ENCODE measurements at places on chromosomes 1 and 21.

GRCh38 chr1:230048322-230048721 lies 18.7 kb upstream of the GALNT2 start:
- DNase-seq, result no peak

DNA sequence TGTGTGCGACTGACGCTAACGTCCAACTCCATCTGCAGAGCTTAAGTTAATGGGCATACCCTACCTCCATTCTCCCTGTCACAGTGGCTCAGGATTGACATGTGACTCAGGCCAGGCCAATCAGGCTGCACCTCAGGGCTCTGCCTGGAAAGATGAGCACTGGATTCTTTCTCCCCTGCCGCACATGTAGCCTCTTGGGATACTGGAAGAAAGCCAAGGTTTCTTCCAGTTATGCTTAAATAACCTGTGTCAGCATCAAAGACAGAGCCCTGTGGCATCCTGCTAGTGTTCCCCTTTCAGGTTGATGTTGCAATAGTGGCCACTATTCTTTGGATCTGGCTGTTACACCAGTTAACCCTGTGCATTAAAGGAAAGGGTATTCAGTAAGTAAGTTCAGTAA lies 55.0 kb upstream of the SYT6 start:
- DNase-seq, result no peak

- no peak for DNase-seq
Measured at GRCh38 chr21:44466996-44467858, 11.9 kb downstream of the LRRC3 start.

GRCh38 chr21:36698385-36698980 lies 432 bp upstream of the SIM2 start:
- DNase-seq, result no peak

DNA sequence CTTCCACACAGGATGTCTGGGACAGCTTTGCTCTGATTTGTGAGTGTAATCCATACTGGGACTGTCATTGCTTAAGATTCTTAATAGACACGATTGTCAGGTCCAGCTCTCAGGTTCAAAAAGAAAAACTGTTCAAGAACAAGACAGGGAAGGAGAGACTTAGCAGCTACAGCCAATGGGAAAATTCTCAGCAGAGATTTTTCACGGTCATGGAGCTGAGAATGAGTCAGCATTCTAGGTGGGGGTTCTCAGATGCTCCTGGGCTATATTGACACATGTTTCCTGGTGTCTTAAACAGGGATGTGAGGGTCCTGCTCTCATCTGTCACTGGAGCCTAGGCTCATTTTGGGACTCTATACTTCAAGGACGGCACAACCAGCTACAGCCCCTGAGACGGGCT lies 318.3 kb downstream of the RRAGC start:
- no peak for DNase-seq

DNA sequence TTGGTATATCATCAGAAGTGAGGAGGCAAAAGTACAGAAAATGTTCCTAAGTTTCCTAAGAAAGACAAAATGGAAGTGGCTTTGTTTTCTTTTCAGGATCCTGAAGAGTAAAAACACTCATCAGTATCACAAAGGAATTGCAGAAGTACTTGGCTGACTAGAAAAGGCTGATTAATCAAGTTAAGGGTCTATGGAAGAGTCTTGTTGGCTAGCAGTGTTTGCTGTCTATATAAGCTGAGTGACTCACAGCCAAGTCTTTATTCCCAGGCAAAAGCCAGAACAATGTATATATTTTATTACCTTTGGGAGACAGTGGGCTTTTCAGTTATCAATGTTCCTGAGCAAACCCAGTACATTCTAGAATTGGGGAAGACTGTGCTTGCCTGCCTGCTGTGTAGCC lies 777.0 kb downstream of the PLA2G4A start:
- no peak for DNase-seq

GRCh38 chr21:45460611-45461368 lies 55.8 kb downstream of the COL18A1 start:
- no peak for DNase-seq

- no peak for DNase-seq
Measured at GRCh38 chr1:167747988-167748387, 26.2 kb downstream of the MPZL1 start.

Measured in C1 segment of cervical spinal cord (tissue), 14 donors.